ENCODE measurements at places on chromosomes 2 and 18. TPM values are rescaled to one million over a fixed set of nuclear protein-coding genes. Genes with fewer than 3 reads are reported as not detected.
A peak's percentile ranks its signal among the peaks of the same experiment; 100 is the strongest.

GRCh38 chr2:39665811-39666490, at the start of gene TMEM178A:
TSS of gene TMEM178A (plus strand) at chr2:39665917. CDS start at chr2:39665975, 58 bp downstream.
- DNase-seq, result no peak

DNA sequence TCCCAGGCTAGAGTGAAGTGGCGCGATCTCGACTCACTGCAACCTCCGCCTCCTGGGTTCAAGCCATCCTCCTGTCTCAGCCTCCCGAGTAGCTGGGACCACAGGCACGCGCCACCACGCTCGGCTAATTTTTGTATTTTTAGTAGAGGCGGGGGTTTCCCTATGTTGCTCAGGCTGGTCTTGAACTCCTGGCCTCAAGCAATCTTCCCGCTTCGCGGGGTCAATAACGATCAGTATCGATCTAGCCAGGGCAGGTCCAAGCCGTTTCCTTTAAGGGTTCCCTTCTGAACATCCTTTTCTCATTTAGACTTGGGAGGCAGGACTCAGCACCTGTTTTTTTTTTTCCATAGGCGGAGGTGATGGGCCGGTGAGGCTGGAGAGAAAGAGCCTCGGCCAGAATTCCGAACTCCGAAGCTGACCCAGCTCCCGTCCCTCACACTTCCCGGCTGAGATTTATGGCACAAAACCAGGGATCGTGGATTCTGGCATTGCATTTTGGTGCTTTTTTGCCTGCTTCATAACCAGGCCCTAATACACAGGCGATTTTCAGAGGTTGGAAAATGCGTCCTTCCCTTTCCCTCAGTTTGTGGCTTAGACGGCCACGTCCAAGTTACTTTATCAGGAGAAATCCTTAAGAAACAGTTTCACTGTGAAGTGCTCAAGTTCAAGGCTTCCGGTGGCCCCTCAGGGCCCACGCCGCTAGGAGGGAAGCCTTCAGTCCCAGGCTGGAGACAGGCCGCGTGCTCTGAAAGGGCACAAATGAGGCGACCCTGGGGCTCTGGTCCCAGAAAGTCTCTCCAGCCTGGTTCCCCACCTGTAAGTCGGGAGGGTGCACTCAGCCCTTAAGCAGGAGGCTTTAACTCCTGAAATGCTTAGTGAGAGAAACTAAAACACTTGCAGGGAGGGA, 998 bp upstream of the SLC66A3 start:
- peak; percentile 58 for DNase-seq

GRCh38 chr2:26552641-26553374, 74.9 kb upstream of the OTOF start:
- DNase-seq, result peak; percentile 15

- no peak for DNase-seq
Measured at GRCh38 chr2:61167579-61167978, 5.6 kb downstream of the C2orf74 start.

DNA sequence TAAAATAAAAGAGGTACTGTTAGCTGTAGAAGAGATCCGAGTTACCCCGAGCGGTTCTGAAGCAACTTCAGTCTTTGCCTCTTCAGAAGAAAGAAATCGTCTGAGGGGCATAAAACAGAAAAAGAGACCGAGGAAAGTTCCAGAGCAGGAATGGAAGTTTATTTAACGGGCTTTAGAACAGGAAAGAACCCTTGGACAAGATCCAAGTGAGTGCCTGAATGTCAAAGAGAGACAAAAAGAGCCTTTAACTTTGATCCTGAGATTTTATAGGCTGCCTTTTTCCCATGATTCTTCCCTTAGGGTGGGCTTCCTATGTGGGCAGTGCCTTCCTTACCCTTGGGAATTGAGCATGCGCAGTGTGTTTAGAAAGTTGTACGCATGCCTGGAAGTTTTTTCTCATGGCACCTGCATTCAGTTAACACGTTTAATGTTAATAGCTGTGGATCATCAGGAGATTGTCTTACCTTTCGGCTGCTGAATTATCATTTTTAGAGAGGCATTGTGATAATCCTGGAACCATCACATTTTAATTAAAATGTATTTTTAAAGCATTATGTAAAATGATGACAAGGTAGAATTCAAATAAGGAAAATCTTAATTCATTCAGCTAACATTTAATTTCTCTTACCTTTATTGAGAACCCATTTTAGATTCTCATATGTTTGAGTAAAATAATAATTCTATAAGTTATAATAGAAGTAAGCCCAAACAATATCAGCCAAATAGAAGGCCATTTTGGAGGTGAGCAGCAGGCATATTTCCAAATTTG, 269.5 kb upstream of the ZSWIM2 start:
- no peak for DNase-seq

DNA sequence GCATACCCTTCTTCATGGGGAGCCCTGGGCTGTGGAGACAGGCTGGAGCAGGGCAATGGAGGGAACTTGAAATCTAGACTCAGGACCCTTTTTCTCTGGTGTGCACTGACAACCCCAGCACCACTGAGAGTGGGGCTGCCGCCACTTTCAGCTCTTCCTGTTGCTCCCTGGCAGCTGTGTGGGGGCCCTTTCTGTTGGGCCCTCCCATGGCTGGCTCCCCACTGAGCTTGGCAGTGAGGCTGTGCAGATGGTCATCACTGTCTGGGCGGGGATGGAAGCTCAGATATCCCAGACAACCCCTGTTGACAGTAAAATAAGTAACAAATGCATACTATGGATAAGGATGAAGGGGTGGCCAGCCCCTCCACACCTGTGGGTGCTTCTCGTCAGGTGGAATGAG, 6.7 kb downstream of the MYO7B start:
- DNase-seq, result no peak

- DNase-seq, result no peak
Measured at GRCh38 chr2:72173640-72174321, 26.1 kb upstream of the CYP26B1 start.

DNA sequence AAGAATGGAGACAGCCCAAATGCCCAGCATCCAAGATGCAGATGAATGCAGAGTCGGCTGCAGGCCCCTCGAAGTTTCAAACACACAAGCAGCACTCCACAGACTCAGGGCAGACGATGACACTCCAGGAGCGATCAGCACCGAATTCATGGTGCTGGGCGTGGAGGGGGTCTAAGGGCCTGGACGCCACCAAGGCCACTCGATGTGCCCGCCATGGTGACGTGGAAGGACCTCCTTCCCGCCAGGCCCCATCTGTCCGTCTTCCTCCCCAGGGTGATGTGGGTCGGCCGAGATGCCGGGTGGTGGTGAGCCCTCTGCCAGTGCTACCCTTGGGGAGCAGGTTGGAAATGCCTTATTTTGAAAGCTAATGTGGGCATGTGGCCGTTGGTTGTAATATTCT, 9.4 kb downstream of the KIF1A start:
- peak; percentile 30 for DNase-seq

DNA sequence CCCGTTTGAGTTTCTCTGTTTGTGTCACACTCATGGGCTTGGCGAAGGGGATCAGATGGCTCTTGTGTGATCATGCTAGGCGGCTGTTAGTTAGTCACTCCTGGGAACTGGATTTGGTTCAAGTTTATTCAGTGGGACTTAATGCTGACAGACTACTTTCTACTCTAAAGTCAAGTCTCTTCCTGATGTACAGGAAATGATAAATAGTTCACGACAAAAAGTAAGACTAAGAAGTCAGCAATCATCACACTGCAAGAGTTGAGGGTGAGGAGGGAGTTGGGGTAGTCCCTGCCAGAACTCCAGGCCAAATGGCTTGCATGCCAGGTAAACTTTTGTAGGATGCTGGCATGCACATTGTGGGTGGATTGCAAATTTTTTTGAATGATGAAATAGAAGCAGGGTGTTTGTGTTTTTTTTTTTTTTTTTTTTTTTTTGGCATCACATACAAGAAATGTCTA, 25.1 kb upstream of the CCL20 start:
- DNase-seq, result no peak

DNA sequence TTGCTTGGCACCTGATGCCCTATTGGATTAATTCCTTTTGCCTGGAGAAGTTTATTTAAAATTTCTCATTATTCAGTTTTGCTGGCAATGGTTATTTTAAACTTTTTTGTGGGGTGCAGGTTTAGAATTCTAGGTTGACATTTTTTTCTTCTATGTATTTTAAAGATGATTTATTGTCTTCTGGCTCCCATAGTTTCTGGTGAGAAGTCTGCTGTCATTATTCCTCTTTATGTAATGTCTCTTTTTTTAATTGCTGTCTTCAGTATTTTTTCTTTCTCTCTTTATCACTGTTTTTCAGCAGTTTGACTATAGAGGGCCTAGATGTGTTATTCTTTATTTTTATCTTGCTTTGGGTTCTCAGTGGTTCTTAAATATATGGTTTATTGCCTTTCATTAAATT, 182.2 kb upstream of the STON1 start:
- DNase-seq, result no peak

GRCh38 chr2:120243211-120243610, 9.4 kb upstream of the RALB start:
- no peak for DNase-seq

- no peak for DNase-seq
Measured at GRCh38 chr2:231250698-231251097, 52.3 kb downstream of the ARMC9 start.

GRCh38 chr2:27370816-27371620, 602 bp downstream of the SNX17 start:
- DNase-seq, result peak; percentile 77

DNA sequence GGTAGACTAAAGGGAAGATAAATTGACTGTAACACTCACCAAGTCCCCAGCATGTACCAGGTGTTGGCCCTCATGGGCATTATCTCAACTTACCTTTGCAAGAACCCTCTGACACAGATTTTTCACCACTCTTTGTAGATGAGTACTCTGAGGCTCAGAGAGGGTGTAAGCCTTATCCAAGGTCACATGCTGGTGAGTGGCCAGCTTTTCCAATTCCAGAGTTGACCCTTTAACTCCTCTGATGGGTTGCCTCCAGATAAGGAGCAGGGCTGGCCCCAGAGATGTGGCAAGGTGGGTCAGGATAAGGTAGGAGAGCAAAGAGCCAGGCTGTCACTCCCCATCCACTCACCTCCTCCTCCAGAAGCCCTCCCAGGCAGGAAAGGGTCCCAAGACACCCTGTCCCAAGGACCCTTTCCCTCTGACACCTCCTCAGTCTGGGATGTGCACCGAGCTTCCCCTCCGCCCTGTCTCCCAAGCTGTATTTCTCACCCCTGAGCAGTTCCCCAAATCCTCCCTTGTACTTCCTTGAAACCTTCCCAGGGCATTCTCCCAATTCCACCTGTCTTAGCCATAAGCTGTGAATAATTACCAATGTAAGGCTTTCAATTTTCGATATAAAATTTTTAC, 165.9 kb downstream of the ZFP36L2 start:
- peak; percentile 46 for DNase-seq

GRCh38 chr2:238629064-238629463, 202.3 kb downstream of the ASB1 start:
- no peak for DNase-seq

DNA sequence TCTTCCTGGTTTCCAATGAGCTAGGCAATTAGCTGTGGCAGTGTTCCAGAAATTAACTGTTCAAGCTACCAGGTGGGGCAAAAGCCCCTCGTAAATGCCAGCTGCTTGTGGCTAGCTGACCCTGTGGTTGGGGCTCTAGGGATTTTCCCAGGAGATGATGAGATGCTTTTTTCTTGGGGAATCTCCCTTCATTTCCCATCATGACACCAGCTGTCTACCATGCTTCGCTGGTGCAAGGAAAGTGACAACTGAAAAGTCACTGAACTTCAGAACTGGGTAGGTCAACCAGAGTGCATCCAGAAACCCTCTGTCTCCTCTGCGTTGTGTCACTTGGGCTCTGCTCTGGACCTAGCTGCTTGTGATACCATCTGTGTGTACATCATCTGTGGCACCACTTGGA, 386.5 kb upstream of the DCC start:
- no peak for DNase-seq

DNA sequence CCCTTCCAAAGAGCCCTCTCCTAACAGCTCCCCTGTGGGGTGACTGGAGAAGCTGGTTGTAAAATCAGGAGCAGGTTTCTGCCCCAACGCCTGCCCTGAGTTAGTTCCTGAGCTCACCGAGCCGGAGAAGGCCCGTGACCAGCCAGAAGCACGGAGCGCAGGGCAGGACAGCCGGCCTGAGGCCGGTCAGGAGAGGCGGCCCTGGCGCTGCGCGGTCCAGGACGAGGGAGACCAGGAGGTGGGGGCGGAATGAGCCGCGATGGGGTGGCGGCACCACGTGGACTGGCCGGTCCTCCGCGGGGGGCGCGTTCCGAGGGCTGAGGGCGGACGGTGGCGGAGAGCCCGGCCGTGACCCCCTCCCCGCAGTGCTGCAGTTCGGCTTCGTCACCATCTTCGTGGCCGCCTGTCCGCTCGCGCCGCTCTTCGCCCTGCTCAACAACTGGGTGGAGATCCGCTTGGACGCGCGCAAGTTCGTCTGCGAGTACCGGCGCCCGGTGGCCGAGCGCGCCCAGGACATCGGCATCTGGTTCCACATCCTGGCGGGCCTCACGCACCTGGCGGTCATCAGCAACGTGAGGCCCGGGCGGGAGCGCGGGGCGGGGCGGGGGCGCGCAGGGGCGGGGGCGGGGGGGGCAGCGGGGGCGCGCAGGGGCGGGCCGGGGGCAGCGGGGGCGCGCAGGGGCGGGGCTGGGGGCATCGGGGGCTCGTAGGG, 29.0 kb downstream of the ANO7 start:
- DNase-seq, result peak; percentile 87

DNA sequence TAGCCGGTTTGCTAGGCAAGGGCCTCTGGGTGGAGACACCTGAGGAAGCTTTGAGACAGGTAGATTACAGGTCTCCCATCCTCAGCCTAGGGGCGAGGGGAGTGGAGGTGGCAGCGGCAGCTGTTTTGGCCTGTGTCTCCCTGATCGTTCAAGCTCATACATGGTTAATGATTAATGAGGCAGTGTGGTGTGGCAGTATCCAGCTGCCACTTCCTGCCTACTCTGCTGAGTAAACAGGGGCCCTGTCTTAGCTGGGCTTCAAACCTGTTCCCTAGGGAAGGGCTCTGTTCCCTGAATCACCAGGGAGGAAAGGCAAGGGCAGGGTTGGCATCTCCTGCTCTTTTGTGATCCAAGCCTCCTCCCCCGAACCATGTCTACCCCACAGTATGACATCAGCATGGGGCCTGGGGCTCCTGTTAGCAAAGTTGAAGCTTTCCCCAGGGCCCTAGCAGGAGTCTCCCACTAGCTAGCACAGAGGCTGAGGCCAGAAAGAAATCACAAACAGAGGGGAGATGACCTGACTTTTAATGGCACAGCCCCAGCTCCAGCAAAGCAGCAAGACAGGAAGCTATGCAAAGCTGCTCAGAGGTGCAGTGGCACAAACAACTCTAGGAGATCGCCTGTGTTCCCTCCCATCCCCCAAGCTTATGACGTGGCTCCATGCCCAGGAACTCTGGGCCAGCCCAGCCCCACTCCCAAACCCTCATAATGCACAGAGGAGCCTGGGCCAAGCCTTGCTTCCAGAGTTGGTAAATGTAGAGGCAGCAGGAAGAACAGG, 3.7 kb upstream of the TUBA4B start:
- DNase-seq, result peak; percentile 91

DNA sequence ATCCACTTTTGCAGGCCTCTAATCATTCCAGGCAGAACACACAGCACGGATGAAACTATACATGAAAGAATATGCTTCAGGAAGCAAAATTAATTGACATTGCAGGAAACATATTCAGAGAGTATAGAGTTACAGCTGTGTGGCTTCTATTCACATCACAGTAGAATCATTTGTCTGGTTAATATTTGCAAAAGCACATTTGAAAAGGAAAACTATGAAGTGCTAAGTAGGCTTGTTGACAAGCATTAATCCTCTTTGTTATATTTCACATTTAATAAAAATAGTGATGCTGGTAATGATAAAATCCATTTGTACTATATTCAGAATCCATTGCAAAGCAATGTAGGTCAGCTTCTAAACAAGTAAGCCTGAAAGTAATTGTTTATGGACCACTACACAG, 32.2 kb upstream of the PIK3C3 start:
- no peak for DNase-seq

The CYBRD1 gene
- 7.6 TPM for polyA plus RNA-seq

The ANKRD62 gene
- polyA plus RNA-seq, result 0.03 TPM

The SAG gene
- polyA plus RNA-seq, result not detected

The IL1A gene
- 0.73 TPM for polyA plus RNA-seq

The M1AP gene
- polyA plus RNA-seq, result 0.60 TPM

The RPRM gene
- polyA plus RNA-seq, result not detected

Measured in sigmoid colon (tissue), 7 donors.